Activated CD4-positive, alpha-beta T cell treated with anti-CD3 and anti-CD28 coated beads, Interleukin-2, Interleukin-6, amounts not matched to agents 100 ng/mL and 50 ng/mL, durations not matched to agents 16 hours and 8 hours (primary cell): ENCODE measurements at places on chromosomes 3 and 15.

GRCh38 chr3:194308601-194309449 is 42.3 kb downstream of the CPN2 start:
- no peak for DNase-seq

- no peak for DNase-seq
These were observed 133.8 kb downstream of the GREM1 start for GRCh38 chr15:32851572-32851971.

- no peak for DNase-seq
These were observed 482.2 kb downstream of the SQOR start for GRCh38 chr15:46117071-46117470.

DNA sequence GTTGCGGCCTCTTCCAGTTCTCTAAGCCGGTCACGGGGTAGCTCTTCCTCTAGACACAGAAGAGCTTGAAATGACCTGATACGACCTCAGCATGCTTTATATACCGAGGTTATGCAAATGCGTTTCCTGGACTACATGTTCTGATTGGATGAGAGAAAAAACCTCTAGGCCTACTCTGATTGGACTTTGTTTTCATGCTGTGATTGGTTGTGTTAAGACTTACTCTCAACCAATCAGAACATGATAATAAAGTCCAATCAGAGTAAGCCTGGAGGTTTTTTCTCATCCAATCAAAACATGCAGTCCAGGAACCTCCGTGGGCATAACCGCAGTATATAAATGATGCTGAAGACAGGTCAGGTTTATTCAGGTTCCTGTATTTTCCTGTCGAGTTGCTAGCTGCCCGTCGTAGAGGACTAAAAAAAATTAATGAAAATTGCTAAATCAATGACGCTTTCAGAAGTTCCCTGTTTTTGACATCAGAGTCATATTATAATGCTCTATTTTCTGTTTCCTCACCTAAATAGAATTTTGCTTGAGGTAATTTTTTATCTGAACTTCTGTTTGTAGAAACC is 177.4 kb downstream of the POTEB3 start:
- no peak for DNase-seq

DNA sequence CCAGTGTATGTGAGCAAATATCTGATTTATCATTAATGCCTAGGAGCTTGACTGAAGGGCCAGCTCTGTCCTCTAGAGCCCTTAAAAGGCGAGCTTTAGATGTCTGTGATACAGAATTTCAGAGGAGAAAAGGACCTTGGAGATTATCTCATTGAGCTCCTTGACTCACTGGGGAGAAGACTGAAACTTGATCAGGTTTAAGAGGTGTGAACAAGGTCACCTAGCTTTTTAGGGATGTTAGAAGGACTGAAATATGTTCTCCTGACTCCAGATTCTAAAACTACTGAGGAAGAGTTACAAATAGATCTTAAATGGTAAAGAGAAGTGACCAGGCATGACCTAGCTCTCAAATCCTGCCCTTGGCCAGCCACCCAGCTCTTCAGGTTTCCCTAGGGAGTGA is 193.7 kb upstream of the BHLHE40 start:
- DNase-seq = no peak

- no peak for DNase-seq
These were observed 1.5 kb downstream of the ECE2 start for GRCh38 chr3:184277366-184277765.

DNA sequence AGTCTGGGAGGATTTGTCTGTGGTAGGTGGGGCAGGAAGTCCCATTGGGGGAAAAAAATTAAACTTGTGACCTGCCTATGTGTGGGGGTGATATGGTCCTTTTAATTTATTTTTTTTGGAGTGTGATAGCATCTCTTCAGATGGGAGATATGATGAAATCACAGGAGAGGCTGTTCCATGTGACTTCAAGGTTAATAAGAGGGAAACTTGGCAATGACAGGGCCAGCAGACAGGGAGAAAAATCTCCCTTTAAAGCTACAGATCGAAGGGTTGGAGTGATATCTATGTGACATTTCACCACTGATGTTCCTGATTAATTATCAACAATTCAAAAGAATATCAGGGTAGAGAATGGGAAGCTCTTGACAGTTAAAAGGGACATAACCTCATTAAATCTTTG is 886.9 kb downstream of the TUSC7 start:
- no peak for DNase-seq

DNA sequence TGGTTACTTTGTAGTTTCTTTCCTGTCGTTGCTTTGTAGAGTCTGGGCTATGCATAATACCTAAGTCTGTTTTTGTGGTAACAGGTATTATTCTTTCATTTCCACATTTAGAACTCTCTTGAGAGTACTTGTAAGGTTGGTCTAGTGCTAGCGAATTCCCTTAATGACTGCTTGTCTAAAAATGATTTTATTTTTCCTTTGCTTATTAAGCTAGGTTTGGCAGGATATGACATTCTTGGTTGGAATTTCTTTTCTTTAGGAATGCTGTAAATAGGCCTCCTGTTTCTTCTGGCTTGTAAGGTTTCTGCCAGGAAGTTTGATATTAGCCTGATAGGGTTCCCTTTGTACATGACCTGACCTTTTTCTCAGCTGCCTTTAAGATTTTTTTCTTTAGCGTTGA is 70.1 kb upstream of the SGO1 start:
- DNase-seq = no peak

DNA sequence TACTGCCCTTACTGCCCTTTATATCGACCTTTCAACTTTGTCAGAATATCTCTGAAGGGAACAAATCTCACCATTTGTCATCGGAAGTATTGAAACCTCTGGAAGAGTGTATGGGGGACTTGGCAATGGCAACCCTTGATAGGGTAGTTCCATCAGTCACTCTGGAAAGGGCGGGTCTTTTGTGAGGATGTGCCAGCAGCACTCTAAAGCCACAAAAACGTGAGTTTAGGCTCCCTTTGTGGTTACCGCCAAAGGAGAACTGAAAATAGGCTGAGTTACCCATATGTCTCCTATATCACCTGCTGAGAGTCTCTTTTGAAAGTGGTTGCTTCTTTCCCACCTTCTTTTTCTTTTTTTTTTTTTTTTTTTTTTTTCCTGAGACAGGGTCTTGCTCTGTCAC is 296.8 kb upstream of the CHRM5 start:
- DNase-seq = no peak

- no peak for DNase-seq
These were observed 48.3 kb upstream of the RBP1 start for GRCh38 chr3:139587797-139588196.

DNA sequence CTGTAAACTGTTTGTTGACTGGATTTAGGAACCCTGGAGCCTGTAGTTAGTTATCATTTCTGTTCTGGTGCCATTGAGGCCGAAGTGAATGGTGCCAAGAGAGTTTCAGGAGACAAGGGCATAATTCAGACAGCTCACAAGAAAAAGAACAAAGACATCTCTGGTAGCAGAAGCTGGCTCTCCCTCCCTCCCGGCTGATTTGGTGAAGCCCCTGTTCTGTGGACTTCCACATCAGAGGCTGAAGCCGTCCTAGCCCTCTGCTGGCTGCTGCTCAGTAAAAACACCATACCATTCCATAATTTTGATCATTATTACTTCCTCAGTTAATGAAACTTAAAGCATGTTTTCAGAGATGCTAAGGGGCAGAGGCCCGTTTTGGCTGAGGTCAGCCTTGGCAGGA is 381.2 kb upstream of the WNT5A start:
- DNase-seq = no peak

DNA sequence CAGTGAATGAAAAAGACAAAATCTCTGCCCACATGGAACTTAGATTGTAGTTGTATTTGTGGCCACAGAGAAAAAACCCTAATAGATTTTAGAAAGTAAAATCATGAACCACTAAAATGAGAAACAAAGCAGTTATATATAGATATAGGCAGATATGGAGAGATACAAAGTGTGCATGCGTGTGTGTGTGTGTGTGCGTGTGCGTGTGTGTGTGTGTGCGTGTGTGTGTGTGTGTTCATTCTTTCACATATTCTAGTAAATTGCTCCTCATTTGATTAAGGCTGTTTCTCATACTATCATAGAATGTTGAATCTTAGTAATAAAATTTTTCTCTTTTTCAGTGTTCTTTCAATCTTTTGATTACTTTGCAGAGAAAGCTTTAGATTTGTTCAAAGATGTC is 118.6 kb downstream of the DNAJB8 start:
- no peak for DNase-seq

- no peak for DNase-seq
These were observed 19.5 kb upstream of the CXCR6 start for GRCh38 chr3:45923755-45924154.

GRCh38 chr3:39322936-39323335 is 6.6 kb upstream of the CCR8 start:
- no peak for DNase-seq

- no peak for DNase-seq
These were observed 76.7 kb upstream of the DCBLD2 start for GRCh38 chr3:98978068-98978811.

DNA sequence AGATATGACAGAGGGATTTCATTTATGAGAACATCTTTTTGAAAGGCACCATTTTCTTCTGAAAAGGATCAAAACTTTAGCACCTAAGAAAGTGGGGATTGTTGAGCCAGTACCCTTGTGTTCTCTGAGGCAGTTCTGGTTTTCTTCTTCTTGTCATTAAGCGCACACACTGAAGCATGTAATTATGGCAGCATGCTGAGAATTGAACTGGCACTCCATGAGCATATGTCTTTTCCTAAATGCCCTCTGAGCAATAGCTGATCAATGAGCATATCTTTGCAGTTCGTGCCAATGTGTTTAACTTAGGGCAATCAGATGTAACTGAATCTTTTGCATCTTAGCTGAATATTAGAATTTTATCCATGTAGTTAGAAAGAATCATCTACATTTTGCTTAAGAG is 53.9 kb upstream of the VGLL3 start:
- DNase-seq = no peak

GRCh38 chr3:156594219-156594683 is 39.3 kb upstream of the SSR3 start:
- no peak for DNase-seq

DNA sequence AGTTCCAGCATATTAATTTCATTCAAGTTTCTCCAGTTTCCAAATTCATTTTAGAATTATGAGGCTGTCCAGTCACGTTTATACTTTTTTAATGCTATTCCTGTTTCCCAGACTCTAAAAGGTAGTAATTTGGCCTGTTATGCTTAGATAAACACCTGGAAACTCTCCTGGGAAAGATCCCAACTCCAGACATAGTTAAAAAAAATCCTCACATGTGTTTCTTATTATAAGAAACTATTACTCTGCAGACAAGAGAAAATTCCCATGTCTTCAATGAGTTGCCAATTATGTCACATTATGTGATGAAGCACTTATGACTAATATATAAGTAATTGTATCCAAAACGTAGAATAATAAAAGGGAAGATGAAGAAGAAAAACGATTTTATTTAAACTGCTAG is 137.1 kb upstream of the TMC3 start:
- DNase-seq = no peak

GRCh38 chr15:58415636-58416035 is 16.2 kb upstream of the LIPC start:
- DNase-seq = no peak

- DNase-seq = no peak
These were observed 424.1 kb upstream of the TPM1 start for GRCh38 chr15:62618432-62618831.

DNA sequence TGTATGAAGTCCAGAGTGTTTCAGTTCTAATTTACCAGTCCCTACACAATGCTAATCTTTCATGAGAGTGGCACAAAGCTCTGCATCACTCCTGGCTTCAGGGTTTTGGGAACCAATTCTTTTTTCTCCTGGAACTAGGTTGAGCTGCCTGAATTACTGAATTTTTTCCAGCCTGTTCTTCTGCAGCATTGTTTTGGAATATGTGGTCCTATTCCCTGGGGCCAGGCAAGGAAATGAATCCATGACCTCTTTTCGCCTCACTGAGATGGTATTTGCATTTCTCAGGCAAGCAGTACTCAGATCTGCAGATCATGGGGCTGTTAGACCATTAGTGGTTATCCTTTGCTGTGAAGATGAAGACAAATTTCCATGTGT is 25.6 kb upstream of the GPR171 start:
- no peak for DNase-seq

DNA sequence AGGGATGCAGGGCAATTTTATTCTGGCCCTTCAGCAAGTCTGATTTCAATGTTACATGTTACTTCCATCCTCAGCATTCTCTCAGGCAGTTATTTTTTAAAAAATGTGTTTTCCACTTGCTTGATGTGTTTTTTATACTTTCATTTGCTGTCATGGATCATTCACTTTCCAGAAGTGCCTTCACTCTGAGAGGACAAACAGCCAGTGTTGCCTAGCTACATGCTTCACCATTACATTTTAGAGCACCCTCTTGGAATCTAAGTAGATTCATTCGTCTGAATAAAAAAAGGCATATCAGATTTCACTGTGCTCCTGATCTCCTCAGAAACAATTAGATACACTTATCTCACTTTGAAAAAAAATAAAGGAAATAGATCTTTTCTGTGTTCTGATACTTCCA is 93.6 kb upstream of the POU1F1 start:
- DNase-seq = no peak

DNA sequence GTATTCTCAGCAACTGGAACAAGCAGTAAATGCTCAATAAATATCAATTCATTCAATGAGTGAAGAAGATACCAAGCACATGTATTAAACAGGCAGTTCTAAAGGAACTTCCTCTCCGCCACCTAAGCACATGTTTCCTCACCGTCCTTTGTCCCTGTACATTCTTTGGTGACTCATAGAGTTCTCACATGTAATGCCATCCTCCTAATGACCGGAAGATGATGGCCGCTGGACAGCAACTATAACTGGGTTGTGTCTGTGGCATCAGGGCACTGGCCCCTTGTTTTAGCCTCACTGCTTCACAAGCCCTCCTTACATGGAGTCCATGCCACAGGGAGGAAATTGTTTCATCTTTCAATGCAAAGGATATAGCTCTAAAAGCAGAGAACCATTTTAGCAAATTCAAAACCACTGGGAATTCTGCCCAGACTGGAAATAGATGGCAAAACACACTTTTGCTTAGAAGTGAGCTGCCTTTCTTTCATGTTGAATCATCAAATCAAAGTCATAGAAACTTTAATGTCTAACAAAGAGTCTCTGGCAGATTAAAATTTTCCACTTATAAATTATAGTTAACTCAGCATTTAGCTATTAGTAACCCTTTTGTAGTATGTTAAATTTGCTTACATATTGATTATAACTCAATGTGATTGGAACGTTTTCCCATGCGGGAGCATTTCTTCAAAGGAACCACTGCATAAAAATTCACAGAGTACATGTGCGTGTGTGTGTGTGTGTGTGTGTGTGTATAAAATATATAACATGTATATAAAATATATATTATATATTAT is 74.1 kb downstream of the GAP43 start:
- DNase-seq = no peak
